ENCODE measurements at places on chromosomes 7 and 10.

DNA sequence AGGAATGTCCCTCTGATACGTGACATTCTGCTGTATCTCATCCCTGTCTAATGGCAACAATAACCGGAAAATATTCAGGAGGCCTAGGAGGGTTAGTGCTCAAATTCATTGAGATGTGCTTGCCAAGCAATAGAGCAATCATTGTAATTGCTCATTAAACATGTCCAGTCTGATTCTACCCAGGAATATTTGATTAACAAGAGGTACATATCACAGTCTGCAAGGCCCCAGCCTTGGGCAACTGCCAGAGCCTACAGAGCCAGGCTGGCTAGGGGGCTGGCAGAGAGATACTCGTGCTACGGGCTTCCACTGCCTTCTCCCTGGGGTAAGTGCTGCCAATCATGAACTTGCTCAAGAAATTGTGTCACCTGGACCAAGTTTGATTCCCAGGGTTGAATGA is 99.1 kb downstream of the ALOX5 start:
- DNase-seq: no peak

DNA sequence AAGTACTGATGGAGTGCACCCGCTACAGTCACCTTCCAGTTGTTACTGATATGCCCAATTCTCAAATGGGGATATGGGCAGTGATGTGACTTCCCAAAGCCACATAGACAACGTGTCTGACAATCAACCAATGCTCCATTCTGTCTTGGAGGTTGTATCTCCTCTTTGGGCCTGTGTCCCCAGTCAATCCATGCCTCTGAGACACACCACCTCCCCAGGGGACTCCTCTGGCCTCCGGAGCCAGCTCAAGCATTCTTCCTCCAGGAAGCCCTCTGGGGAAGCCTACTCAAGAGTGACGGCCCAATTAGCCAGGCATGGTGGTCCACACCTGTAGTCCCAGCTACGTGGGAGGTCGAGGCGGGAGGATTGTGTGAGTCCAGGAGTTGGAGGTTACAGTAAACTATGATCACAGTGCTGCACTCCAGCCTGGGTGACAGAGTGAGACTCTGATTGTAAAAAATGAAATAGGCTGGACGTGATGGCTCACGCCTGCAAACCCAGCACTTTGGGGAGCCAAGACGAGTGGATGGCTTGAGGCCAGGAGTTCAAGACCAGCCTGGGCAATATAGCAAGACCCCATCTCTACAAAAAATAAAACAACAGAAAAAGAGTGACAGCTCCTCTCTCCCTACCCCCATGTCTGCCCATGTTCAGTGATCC is 99.5 kb upstream of the TNRC18 start:
- peak; percentile 54 for DNase-seq

- DNase-seq: peak; percentile 28
Measured at GRCh38 chr10:99560277-99561126, 27.8 kb downstream of the NKX2-3 start.

DNA sequence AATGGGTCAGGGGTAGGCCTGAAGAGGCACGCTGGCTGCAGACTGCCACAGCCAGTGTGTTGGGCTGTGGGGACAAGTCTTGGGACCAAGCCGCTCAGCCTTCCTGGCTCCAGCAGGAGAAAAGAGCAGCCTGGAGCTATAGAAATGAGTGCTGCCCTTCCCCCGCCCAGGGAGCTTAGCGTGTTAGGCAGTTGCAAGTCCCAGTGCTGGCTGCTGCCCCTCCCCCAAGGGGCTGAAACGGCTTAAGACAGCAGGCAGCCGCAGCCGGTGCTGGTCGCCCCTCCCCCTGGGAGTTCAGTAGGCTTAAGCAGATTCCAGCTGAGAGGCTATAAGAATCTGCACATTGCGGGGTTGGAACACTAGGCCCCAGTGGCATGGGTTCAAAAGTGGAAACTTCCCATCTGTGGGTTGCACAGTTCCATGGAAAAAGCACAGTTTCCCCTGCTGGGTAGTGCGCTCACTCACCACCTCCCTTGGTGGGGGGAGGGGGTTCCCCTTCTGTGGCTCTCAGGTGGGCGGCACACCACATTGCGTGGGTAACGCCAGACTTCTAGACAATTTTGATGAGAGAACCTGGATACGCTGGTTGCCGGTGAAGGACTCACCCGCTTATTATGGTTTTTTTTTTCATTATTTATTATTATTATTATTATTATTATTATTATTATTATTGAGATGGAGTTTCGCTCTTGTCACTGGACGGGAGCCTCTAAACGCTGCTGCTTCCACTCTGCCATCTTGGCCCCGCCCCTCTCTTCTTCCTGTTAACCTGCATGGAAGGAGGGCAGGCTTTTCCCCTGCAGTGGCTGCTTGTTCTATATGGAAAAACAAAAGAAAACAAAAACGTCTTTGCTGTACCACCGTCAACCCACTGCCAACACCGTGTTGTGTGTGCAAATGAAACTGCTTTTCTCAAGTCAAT is 151.1 kb downstream of the CXCL12 start:
- peak; percentile 71 for DNase-seq

DNA sequence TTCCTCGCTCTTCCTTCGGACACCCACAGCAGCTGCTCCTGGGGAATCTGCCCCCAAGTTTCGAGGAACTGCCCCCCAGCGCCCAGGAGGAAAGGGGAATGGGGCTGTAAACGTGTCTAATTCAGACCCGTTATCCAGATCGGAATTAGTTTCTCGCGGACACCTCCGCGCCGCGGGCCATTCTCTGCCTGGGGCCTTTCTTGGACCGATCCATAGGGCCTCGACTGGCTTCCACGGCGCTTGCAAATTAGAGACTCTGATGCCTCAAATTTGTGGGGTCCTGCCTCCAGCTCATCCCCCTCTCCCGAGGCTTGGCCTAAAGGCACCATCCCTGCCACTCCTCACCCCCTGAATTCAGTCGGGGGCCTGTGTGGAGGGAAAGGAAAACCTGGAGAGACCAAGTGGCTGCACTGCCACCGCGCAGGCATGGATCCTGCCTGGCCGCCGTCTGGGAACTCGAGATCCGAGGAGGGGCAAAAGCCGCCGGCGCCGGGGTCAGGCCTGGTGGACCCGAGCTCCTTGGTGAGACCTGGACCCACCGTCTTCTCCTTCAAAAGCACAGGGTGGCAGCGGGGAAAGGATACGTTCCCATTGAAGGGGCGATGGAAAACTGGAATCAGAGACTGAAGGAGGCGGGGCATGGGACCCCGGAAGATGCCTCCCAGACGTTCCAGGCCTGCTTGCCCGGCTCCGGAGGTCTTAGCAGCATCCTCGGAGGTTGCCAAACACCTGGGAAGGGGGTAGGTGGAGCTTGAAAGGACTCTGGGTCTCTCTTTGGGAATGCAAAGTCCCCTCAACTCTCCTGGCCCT is 13.7 kb downstream of the LBX1 start:
- DNase-seq: no peak

GRCh38 chr7:3204526-3204925 is 96.5 kb upstream of the SDK1 start:
- no peak for DNase-seq

DNA sequence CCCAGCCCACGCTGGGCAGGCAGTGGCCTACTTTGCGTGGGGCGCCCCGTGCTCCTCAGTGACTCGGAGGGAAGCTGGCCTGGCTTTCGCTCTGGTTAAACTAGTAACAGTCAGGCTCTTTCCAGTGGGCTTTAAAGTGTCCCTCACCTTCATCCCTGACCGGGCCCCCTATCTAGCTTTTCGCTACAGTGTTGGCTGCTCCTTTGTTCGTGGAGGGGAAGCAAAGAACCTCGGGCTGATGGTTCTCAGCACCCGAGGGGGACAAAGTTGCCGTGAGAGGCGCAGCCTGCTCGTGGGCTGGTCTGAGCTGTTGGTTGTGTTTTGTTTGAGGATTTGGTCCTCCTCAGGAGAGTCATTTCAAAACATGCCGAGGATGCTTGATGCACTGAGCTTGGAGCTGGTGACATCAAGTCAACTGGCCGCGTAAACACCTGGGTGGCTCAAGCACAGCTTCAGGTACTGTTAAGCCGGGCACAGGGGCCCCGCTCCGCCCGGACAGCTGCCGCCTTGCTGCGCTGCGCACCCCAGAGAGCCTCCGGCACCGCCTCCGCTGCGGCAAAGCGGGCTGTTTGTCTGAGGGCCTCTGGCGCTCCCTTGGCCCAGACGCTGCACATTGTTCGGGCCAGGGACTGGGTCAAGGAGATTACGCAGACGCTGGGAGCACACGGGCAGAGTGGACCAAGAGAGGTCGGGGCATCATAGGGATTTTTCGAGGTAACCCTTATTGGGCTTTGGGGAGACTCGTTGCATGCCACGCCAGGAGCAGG is 1.6 kb downstream of the DLX6 start:
- DNase-seq: no peak

DNA sequence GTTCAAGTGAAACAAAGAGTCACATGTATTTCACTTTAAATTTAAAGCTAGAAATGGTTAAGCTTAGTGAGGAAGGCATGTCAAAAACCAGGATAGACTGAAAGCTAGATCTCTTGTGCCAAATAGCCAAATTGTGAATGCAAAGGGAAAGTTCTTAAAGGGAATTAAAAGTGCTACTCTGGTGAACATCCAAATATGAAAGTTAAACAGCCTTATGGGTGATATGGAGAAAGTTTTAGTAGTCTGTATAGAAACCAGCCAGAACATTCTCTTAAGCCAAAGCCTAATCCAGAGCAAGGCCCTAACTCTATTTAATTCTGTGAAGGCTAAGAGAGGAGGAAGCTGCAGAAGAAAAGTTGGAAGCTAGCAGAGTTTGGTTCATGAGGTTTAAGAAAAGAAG is 47.1 kb downstream of the MXI1 start:
- DNase-seq: no peak

DNA sequence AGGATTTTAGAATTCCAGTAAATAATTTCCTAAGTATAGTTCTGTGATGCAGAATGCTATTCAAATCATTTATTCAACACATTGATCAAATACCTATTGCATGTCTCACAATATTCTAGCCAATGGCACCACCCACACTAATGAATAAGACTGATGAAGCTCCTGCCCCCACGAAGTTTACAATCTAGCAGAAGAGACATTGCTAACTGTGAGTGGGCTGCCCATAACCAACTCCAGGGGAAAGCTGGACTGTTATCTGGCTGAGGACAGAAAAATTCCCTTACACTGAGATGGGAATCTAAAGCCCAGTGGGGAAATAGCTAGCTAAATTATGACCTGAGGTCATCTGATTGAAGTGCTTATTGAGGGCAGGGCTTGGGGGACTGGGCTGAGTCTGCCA is 128.8 kb upstream of the LYZL2 start:
- no peak for DNase-seq

All from femur (tissue), 1 donor.